Stimulated activated naive CD4-positive, alpha-beta T cell treated with Interleukin-2 at 50 U/mL for 16 hours (primary cell): ENCODE measurements at places on chromosomes 1 and 21.

GRCh38 chr1:81435175-81435574 lies 365.6 kb upstream of the ADGRL2 start:
- no peak for DNase-seq

- no peak for DNase-seq
Observed at GRCh38 chr1:97382206-97382605, 538.6 kb downstream of the DPYD start.

DNA sequence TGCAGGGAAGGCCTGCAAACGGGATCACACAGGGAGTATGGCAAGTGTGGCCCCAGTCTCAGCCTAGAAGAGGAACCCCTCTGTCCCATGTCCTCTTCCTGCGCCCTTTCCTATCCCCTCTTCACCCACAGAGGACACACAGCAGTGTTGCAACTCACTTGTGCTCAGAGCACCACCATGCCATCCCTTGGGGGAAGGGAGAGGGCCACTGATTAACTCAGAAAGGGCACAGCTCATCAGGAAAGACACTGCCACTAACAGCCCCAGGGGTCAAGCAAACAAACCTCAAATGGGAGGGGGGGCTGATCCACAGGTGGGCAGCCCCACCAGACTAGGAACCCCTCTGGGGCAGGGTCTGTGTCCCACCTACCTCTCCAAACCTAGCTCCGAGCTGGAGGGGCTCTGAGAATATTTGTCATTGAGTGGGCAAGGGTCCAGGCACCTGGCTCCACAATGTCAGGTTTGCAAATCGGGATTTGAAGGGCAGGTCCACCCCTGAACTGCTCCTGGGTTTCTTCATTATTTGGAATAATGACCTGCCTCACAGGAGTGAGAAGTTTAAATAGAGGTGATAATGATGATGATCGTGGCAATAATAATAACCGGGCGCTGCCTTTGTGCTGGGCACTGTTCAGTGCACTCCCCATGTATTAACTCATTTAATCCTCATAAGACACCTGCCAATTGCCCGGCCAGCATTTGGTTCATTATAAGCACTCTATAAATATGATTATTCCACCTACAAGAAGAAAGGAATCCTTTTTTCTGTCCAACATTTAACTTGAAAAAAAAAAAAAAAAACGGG lies 1.0 kb downstream of the ALDH4A1 start:
- no peak for DNase-seq

- no peak for DNase-seq
Observed at GRCh38 chr1:223718850-223719249, 6.5 kb downstream of the CAPN2 start.

- no peak for DNase-seq
Observed at GRCh38 chr1:87584586-87584985, 255.9 kb downstream of the LMO4 start.

GRCh38 chr1:70025052-70025451 lies 180.3 kb downstream of the LRRC40 start:
- DNase-seq: no peak

DNA sequence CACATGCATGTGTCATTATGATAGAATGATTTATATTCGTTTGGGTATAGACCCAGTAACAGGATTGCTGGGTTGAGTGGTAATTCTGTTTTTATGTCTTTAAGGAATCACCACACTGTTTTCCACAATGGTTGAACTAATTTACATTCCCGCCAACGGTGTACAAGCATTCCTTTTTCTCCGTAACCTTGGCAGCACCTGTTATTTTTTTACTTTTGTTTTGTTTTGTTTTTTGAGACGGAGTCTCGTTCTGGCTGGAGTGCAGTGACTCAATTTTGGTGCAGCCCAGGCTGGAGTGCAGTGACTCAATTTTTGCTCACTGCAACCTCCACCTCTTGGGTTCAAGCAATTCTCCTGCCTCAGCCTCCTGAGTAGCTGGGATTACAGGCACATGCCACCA lies 8.5 kb upstream of the S100B start:
- no peak for DNase-seq

- no peak for DNase-seq
Observed at GRCh38 chr1:184075055-184076029, 23.8 kb downstream of the TSEN15 start.
